Kidney capillary endothelial cell (primary cell): ENCODE measurements at places on chromosomes 6 and 20.

DNA sequence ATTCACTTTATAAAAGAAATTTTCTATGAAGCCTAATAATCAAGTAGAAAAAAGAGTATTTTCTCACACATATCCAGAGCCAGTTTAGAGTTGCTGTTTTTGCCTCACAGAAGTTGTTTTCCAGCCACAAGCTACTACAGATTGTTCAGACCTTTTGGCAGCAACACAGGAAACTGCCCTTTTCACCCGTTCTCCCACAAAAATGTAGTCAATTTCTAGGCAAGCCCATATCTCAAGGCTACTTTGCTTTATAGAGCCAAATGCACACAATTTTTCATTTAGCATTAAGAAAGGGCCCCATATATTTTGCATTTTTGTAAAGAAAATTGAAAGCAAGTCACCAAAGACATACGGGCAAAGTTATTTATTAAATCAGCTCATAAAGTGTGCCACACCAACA is 49.5 kb downstream of the EPB41L2 start:
- DNase-seq: no peak

DNA sequence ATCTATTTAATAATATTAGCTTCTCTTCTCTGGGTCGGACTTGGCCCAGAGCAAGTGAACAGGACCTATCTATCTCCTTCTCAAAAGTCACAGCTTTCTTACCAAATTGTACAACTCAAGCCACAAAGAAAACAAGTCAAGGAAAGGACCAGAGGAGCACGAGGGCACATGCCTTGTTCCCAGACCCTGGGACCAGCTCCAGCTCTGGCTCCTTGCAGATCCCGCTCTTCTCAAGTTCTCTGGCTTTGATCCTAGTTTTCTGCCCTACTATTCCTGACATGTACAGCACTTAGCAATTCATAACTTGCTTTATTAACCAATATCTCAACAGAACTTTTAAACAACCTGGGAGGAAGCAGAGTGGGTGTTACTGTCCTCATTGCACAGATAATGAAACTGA is 185.9 kb downstream of the ESR1 start:
- DNase-seq: no peak

DNA sequence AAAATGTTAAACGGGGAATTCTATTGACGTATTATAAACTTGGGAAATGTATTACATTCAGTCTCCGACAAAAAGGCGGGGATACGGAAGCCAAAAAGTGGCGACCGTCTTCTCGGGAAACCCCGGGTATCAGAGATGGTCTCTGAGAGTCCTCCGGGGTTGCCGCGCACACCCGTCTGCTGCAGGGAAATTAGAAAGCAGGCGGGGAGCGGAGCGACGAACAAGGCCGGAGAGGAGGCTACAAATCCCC is 1.5 kb downstream of the SALL4 start:
- DNase-seq: no peak

DNA sequence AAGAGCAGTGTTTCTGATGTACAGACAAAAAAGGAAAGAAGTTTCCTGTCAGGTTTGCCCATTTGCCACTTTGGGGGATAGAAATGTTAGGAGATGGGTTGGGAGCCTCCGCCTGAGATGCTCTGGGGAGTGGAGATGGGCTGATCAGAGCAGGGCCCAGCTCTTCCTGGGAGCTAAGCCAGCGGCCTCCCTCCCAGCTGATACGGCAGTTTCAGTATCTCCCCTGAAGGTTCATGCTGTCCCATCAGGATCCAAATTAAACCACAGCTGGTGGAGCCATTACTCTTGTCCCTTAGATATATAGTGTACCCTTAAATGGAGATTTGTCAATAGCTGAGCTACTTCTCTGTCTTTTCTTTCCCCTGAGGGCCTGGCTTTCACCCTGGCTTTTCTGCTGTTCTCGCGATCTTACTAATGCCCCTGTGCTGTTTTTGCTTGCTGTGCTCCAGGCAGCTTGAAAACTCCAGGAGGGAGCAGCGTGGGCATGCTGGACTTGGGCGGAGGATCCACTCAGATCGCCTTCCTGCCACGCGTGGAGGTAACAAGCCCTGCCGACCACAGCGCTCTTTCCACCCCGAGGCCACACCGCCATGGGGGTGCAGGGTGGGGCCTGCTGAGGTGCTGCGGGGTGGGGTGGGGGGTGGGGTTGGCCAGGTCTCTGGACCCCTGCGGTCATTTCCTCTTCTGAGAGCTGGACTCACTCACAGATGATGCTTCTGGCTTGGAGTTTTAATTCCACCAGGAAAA is 20.9 kb downstream of the ENTPD6 start:
- no peak for DNase-seq

DNA sequence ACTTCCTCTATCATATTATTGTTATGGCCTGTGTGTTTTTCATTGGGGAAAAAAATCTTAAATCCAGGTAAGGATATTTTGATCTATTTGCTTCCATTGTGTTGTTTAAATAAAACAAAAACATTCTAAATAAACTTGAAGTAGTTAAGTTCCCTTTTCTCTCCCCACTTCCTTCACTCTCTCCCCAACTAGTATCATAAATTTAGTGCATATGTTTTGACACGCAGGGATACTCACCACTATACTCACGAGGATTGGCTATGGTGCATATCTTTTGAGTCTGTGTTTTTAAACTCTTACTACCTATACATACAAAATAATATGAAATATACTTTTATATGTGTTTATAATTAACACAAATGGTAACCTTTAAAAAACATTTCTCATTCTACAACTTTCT is 5.2 kb downstream of the TTLL9 start:
- DNase-seq: no peak
